ENCODE measurements at places on chromosomes 7 and 10.

GRCh38 chr10:30833628-30833970 is 198.1 kb downstream of the ZNF438 start:
- no peak for DNase-seq

- no peak for DNase-seq
Observed at GRCh38 chr7:121634356-121634755, 238.2 kb upstream of the FAM3C start.

DNA sequence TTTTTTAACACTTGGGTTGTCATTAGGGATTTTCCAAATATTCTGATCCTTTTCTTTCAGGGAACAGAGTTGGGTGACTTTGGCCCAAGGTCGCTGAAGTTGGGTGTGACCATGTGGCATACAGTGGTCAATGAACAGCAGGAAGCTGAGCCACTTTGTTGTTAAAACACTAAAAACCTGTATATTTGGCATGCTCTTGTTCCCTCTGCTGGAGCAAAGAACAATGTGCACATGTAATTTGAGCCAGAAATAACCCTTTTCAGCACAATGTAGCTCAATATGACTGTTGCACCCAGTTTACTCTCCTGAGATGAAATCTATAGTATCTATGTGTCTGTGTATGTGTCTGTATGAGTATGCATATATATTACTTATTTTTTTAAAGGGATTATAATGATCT is 74.9 kb downstream of the ADCYAP1R1 start:
- no peak for DNase-seq

- DNase-seq: no peak
Observed at GRCh38 chr7:26691406-26691805, 173.0 kb downstream of the SKAP2 start.

DNA sequence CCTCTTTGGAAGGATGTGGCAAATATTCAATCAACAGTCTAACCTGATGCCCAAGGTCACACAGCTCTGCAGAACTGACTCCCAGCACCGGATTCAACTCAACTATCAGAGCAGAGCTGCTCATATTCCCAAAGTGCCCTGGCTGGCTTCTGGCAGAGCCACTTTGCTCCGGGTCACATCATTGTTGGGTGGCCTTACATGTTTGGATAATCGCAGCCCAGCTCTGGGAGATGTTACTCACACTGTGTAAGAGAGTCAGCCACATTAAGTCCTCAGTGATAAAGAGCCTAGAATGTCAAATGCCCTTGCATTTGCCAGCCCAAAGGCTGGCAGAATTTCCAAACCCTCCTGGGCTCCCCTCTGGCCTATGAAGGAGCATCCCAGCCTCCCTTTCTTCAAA is 79.8 kb upstream of the PDE1C start:
- DNase-seq: no peak

DNA sequence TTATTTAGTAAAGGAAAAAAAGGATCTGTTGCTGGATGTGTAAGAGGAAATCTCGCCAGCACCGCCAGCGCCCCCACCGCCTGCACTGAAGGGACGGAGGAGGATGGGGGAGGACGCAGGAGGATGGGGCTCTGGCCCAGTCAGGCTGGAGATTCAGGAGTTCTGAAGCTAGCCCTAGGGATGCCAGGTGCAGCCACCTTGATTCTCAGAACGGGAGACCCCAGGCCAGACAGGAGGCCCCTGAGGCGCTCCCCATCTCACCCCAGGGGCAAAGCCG is 1.3 kb downstream of the CAMK2B start:
- DNase-seq: no peak

DNA sequence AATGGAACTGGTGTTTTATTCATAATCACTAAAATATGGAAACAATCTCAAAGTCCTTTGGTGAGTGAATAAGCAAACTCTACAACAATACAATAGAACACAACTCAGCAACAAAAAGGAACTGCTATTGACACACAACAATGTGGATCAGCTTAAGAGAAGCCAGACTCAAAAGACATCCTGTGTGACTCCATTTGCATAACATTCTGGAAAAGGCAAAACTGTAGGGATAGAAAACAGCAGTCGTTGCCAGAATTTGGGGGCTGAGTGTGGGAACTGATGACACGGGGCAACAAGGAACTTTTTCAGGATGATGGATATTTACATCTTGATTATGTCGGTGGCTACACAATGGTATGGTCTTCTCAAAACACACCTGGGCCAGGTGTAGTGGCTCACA is 32.4 kb upstream of the SVIL start:
- no peak for DNase-seq

- no peak for DNase-seq
Observed at GRCh38 chr7:15686295-15686956, at the start of gene MEOX2. TSS of gene MEOX2 (minus strand) at chr7:15686683. CDS start at chr7:15686402, 281 bp downstream.

GRCh38 chr7:50838675-50839377 is 56.1 kb upstream of the GRB10 start:
- no peak for DNase-seq

DNA sequence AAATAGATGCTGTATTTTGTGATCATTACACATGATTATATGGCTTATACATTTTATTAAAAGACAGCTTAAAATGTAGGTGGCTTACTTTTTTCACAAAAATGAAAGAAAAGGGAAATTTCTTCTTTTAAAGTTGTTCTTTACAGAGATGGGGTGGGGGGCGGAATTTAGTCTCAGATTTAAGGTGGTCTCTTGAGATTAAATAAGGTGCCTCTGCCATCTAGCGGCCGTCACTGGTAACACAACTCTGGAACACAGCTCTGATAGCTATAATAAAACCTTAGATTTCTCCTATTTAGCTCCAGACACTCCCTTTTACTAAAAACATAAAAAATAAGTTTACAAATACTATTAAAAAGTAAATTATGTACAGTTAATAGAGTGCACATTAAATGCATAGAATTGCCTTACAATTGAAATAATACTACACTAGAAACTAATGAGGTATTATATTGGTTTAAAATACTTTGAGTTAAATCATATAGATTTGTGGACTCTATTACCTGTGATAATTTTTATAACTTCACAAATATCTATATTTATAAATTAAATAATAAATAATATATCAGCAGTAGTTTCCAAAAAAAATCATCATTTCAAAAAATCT is 210.9 kb downstream of the DGKB start:
- no peak for DNase-seq
